ENCODE measurements at places on chromosomes 2 and 18.

DNA sequence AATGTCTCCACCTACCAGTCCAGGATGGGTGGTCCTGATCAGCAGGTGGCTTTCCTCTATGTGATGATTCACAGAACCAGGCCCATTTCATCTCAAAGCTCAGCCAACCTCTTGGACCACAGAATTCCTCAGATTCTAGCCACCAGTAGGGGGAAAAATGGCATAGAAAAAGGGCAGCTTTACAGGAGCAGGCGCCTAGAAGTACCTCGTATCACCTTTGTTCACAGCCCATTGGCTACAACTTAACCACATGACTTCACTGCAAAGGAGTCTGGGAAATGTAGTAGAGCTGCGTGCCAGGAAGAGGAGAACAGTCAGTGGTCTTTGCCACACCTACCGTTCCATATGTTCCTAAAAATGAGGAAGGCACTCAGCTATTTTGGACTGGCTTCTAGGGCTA lies 62.8 kb upstream of the DTNA start:
- no peak for DNase-seq

- peak; percentile 94 for DNase-seq
These were observed 158.2 kb downstream of the SRBD1 start for GRCh38 chr2:45452866-45453265.

GRCh38 chr2:138298120-138298814 lies 203.3 kb upstream of the SPOPL start:
- DNase-seq, result no peak

GRCh38 chr2:135615404-135615803 lies 84.1 kb downstream of the R3HDM1 start:
- no peak for DNase-seq

DNA sequence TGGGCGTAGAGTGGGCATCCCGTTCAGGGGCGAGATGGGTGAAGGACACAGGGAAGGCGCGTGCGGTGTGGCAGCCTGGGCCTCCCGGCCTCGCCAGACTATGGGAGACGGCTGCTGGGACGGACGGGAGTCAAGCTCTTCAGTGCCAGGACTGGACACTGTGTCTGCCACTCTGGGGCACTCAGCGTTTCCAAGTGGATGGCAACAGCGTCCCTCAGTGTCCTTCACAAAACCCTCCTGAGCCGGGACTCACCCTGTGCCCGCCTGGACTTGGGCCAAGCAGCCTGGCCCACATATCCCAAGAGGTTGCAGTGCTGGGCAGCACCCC lies 16.3 kb upstream of the BOK start:
- DNase-seq, result no peak

DNA sequence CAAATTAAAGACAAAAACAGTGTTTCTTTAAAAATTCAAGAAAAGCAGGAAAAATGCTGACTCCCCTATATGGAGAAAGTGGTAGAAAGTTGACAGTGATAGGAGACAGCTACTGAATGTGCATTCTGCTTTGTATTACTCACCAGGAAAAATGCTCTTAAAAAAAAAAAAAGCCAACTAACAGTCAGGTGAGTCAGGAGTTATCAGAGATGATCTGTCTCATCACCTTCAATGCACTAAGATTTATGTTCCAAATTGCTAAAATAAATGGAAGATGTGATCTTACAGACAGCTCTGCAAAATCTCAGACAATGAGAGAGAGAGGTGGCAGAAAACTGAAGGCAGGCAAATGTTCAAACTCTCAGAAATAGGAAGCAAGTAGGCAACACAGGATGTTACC lies 47.6 kb upstream of the ZNF521 start:
- peak; percentile 84 for DNase-seq

- peak; percentile 18 for DNase-seq
These were observed 45.4 kb upstream of the ASB18 start for GRCh38 chr2:236309669-236310029.

- peak; percentile 18 for DNase-seq
These were observed 39.5 kb downstream of the SPATS2L start for GRCh38 chr2:200345975-200346374.

DNA sequence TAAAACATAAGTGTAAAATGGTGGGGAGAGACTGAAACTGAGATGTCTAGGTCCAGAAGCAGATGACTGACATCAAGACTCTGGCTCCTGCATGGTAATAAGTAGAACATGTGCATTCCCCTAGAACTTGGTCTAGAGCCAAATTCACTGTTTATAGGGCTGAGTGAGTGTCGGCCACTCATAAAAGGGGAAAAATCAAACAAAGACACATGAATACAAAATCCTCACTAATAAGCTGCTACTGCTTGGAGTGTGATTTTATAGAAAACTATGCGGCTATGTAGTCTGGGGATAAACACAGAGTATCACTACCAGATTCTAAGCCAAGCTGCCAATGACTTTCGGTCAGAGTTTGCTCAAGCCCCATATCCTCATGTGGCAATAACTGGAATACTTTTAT lies 1080.8 kb upstream of the DDX18 start:
- DNase-seq, result no peak

DNA sequence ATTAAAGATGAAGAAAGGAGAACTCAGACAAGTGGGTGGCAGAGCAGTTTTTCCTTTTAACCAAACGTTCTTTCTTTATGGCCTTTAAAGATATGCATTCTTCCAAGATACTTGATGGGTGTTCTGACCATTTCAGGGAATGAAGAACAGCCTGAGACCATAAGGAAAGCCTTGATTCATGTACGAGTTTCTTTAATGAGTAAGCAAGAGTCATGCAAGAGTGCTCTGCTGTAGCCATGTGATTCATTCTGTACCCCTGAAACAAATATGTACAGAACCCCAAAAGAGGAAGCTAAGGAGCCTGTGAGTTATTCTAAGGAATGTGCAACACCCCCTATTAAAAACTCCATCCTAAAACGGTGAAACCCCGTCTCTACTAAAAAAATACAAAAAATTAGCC lies 372.8 kb downstream of the MTX2 start:
- DNase-seq, result peak; percentile 96

DNA sequence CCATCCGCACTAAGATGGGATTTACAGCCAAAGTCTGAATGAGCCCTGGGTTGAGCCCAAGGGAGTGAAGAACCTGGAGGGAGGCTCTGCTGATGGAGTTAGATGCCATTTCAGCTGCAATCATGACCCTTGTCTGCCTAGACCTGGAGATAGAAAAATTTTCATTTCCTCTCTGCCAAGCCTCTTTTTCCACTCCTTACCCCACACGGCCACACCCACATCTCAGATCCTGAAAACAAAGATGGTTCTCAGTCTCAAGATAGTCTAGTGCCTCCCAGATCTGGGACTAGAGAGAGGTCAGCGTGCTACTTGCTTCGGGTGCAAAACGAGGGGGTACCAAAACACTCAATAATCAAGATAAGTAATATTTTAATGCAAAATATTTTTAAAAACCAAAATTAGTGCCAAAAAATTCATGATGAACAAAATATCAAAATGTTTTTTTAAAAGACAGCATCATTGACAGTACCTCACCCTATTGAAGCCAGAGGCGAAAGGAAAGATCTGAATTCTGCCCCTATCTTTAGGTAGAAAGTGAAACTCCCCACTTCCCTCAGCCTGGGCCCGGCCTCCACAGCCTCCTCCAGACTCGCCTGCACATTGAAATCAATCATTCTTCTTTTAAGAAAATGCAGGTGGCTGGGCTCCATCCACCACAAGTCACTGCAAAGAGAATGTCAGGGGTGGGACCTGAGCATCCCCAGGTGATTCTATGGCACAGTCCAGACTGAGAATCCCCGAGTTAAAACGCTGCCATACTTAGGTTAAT lies 57.8 kb upstream of the GPR45 start:
- no peak for DNase-seq

GRCh38 chr2:9483107-9483506 lies 8.8 kb downstream of the IAH1 start:
- no peak for DNase-seq

DNA sequence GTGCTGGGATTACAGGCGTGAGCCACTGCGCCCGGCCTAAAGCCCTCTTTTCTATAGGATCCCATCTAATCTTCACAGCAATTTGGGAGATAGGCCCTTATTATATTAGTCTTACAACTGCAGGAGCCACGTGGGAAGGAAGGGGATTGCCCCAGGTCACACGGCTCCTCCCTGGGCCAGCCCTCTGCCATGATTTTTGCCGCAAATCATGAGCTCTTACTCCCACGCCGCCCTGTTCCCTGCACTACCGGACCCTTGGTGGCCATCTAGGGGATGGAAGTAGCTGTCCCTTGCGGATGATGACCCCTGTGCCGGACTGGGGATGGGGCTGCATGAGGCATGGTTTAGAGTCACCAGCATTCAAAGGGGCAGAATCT lies 28.4 kb upstream of the PTMA start:
- DNase-seq, result no peak

Data from fibroblast of upper back skin (primary cell).